ENCODE measurements at places on chromosomes 12 and 14. TPM values are rescaled to one million over a fixed set of nuclear protein-coding genes. Genes with fewer than 3 reads are reported as not detected.

The PCNX1 gene
- 56.9 TPM for total RNA-seq

The ATG2B gene
- 16.3 TPM for total RNA-seq

The SRRM4 gene
- not detected for total RNA-seq

The NELL2 gene
- total RNA-seq = 10.5 TPM

The DDN gene
- 0.23 TPM for total RNA-seq

The CYP46A1 gene
- total RNA-seq = 0.13 TPM

The SLC39A2 gene
- total RNA-seq = not detected

The RNU6-7 gene
- not detected for total RNA-seq

The GPD1 gene
- 0.40 TPM for total RNA-seq

The TMEM260 gene
- 15.1 TPM for total RNA-seq

The ITGB7 gene
- total RNA-seq = 786 TPM

The LMBR1L gene
- 82.8 TPM for total RNA-seq

The CCDC177 gene
- total RNA-seq = not detected

The TAS2R31 gene
- 1.9 TPM for total RNA-seq

The WNT1 gene
- total RNA-seq = 0.73 TPM

The SMAGP gene
- total RNA-seq = 1.8 TPM

The IFI27 gene
- total RNA-seq = 184 TPM

The LUM gene
- not detected for total RNA-seq

The ALG10B gene
- 16.3 TPM for total RNA-seq

The TNS2 gene
- 0.78 TPM for total RNA-seq

The PLCZ1 gene
- total RNA-seq = not detected

The FOXN4 gene
- not detected for total RNA-seq

The AJUBA gene
- 1.3 TPM for total RNA-seq

The SDSL gene
- not detected for total RNA-seq

The FAM90A1 gene
- 0.20 TPM for total RNA-seq

The ZDHHC22 gene
- total RNA-seq = not detected

The EGLN3 gene
- total RNA-seq = 12.0 TPM

The VRTN gene
- total RNA-seq = not detected

The INHBE gene
- total RNA-seq = 0.08 TPM

The TMCC3 gene
- 1.0 TPM for total RNA-seq

The LLPH gene
- total RNA-seq = 33.3 TPM

The MYH6 gene
- 0.08 TPM for total RNA-seq

The DIO3 gene
- total RNA-seq = not detected

The TPCN1 gene
- total RNA-seq = 18.3 TPM

The PYGL gene
- 0.40 TPM for total RNA-seq

The PLA2G1B gene
- not detected for total RNA-seq

The FLVCR2 gene
- 3.0 TPM for total RNA-seq

The CCDC184 gene
- total RNA-seq = 0.63 TPM

The AQP6 gene
- total RNA-seq = not detected

The REP15 gene
- total RNA-seq = not detected

The GUCY2C gene
- not detected for total RNA-seq

The ERBB3 gene
- total RNA-seq = 2.5 TPM

The MYBPC1 gene
- total RNA-seq = not detected

The RFX4 gene
- total RNA-seq = not detected

The HCAR1 gene
- total RNA-seq = 0.30 TPM
